ENCODE measurements at places on chromosomes 12 and 14.
A peak's percentile ranks its signal among the peaks of the same experiment; 100 is the strongest.

- peak; percentile 67 for DNase-seq
Measured at GRCh38 chr14:22472935-22473854, 115.8 kb downstream of the DAD1 start.

DNA sequence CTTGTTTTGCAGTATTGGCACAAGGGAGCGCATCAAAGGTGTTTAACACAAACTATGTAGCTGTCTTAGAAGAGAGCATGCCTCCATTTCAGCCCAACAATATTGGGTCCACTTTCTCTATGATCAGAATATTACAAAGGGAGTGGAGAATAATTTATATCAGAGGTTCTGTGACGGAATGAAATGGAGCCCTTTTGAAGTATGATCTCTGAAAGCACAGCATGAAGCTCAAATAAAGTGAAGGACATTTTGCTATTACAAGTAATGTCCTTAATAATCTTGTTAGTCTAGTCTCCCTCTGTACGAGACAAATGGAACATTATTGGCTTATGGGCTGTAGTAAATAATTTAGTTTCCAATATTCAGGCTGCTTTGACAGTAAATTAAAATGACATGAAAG lies 302.7 kb downstream of the NPAS3 start:
- no peak for DNase-seq

GRCh38 chr14:62381311-62382070 lies 619.3 kb downstream of the SNAPC1 start:
- no peak for DNase-seq

DNA sequence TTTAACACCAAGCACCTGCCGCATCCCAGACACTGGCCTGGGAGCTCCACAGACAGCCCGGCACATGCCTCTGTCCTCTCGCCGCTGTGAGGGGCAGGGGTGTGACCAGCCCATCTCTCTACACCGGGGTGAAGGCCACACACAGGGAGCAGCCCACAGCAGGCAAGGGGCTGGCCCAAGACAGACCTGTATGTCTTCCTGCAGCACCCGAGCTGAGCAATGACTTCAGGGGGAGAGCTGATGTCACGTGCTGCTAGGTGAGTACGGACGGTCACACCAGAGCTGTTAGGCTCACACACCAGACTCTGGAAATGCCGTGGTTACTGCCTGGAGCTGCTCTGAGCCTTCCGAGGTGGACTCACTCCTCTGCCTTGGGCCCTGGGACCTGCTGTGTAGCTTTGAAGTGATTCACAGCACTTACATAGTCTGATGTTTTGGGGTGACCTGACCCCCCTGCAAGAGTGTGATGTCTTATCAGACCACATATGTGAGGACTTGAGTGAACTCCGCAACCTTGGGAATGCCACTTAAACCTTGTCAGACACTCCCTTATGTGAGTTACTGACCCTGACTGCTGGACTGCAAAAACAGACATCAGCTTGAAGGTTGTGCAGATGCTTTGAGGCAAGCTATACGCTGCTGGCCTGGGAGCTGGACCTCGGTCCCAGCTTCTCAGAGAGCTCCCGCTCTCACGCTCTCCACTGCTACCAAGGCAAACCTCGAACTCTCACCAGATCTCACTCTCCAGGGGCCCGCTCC lies 1.8 kb downstream of the XRCC3 start:
- DNase-seq, result no peak

DNA sequence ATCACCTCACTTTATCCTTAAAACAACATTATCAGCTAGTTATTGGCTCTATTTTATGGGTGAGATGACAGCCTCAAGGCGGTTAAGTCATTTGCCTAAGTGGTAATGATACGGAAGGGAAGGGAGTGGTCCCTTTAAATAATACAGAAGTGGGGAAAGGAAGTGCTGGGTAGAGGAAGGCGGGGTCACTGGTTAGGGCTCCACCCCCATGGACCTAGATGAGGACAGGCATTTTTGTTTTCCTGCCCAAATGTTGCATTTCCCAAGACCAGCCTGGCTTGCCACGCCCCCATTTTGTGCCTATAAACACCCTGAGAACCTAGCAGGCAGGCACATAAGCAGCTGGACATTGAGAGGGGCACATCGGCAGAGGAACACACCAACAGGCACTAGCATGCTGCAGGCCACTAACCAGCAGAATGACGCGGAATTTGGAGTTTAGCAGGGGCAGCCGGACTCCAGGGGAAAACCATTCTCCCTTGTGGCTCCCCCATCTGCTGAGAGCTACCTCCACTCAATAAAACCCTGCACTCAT lies 100.9 kb downstream of the EPS8 start:
- DNase-seq, result no peak

DNA sequence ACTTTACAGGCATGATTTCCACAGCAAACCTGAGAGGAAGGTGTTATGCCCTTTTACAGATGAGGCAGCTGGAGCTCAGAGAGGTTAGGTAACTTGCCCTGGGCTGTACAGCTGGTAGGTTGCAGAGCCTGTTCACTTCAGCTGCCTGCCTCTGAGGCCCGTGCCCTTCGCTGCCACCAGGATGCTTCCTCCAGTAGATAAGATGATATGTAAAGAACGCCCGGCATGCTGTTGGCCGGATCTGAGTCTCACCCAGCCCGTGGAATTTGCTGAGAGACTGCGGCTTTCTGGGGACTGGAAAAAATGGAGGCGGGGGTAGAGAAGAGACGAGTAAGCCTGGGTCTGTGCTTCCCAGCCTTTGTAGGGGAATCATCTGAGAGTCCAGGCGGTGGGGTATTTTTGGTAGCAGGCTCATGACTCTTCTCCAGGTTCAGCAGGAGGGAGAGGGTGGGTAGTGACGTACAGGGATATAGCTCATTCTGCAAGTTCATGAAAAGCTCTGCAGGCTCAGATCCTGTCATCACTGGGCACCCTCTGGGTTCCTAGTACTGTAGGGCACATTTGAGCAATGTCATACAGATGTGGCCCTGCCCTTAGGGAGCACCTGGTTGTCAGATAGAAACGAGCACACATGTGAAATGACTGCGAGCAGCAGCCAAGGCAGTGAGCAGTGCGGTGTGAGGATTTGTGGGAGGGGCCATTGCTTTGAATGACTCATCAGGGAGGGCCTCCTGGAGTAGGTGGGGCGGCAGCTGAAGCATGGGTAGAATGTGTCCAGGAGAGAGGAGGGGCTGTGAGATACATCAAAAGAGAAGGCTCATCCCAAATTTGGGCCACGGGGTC lies 159.4 kb downstream of the TSPAN9 start:
- peak; percentile 61 for DNase-seq

- DNase-seq, result no peak
Measured at GRCh38 chr14:60278350-60278749, 29.3 kb downstream of the PPM1A start.

DNA sequence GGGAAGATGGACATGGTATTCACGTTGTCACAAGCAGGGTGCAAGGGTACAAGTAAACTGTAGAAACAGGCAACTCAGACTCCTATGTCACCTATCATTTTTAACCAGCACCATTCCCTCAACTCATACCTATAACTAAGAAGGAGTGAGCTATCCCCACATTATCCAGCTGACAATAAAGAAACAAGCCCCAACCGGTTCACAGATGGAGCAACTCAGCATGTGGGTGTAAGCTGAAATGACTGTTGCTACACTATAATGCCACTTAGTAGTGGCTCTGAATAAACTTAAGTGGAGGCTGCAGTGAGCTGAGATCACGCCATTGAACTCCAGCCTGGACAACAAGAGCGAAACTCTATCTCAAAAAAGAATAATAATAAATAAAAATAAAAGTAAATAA lies 829.5 kb upstream of the MDGA2 start:
- DNase-seq, result no peak

DNA sequence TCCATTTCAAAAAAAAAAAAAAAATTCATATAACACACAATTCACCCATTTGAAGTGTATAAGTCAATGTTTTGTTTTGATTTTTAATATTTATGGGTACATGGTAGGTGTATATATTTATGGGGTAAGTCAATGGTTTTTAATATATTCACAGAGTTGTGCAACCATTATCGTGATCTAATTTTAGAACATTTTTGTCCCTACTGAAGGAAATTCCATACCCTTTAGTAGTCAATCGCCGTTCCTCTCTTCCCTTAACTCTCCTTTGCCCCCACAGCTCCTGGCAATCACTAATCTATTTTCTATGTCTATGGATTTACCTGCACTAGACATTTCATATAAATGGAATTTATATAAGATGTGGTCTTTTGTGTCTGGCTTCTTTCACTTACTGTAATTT lies 92.8 kb downstream of the TRAFD1 start:
- peak; percentile 12 for DNase-seq

DNA sequence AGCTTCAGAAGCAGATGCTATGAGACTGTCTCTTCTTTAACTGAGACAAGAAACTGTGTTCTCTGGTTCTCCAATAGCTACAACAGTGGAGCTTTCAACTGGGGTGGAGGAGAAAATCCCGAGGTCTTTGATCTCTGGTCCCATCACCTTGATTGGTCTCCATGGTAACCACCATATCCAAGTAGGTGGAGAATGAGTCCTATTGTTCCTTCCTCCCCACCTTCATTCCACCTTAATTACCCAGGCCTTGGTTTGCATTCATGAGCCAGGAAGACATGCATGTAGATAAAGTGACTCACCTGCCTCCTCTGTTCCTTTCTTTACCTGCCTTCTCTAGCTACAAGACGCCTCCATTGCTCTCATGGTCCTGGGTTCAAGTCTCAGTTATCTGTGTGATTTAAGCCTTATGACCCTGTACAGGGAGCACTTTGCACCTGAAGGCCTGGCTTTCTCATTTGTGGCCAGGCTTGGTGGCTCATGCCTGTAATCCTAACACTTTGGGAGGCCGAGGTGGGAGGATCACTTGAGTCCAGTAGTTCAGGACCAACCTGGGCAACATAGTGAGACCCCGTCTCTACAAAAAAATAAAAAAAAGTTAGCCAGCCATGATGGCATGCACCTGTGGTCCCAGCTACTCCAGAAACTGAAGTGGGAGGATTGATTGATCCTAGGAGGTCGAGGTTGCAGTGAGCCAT lies 157.7 kb upstream of the TBX3 start:
- no peak for DNase-seq

- no peak for DNase-seq
Measured at GRCh38 chr14:65303899-65304222, 108.7 kb upstream of the FUT8 start.

- DNase-seq, result peak; percentile 73
Measured at GRCh38 chr12:122449317-122449716, 26.8 kb upstream of the CLIP1 start.

DNA sequence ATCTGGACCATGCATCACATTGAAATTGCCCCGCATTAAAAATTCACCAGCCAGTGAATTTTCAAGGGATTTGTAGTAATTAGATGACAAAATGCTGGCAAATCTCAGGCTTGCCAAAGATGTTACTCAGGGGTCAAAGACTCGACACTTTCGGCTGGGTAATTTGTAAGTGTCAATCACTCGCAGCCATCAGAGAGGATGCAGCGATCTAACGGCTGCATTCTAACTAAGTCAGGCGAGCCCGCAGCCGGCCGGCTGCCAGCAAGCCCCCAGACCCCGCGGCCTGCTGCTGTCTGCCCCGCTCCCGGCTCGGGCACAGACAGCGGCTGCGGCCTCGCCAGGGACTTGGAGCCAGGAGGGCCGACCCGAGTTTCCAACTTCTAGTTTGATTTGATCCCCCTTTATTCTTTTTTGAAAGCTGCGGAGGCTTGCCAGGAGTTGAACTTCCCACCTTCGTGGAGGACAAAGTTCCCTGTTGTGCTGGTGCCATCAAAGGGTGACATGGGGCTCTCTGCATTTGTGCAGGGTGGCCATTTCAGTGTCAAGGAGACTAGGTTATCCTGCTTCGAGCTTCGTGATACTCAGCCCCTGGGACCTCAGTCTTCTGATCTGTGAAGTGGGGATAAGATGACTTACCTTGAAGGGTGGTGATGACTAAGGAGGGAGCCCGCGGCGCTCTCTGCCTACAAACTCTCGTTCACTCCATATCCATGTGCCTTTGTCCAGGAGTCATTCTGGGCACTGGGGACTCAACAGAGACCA lies 169.9 kb downstream of the RBM19 start:
- DNase-seq, result no peak

GRCh38 chr12:110742096-110742717 lies 484 bp downstream of the PPP1CC start:
- DNase-seq, result no peak

DNA sequence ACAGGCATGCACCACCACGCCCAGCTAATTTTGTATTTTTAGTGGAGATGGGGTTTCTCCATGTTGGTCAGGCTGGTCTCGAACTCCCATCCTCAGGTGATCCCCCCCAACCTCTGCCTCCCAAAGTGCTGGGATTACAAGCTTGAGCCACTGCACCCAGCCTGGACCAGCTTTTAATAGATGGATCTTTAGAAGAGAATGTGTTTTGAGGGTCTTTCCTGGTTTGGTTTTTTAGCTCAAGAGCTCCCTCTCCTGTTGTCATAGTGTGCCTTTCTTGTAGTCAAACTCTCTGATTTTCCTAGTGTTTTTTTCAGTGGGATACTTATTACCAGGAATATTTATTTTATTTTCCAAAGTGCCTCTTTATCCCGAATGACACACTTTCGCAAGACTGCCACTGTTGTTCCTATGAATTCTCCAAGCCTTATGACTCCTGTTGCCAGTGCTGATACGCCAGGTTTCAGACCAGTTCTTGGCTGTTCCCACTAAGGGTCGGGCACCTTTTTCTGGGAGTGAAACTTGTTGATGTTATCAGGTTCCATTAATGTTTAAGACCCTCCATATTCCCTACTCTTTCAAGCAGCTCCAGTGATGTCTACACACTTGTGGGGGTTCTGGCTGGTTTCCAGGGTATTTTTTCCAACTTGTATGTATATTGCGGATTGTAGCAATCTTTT lies 31.5 kb upstream of the LIMA1 start:
- peak; percentile 57 for DNase-seq

DNA sequence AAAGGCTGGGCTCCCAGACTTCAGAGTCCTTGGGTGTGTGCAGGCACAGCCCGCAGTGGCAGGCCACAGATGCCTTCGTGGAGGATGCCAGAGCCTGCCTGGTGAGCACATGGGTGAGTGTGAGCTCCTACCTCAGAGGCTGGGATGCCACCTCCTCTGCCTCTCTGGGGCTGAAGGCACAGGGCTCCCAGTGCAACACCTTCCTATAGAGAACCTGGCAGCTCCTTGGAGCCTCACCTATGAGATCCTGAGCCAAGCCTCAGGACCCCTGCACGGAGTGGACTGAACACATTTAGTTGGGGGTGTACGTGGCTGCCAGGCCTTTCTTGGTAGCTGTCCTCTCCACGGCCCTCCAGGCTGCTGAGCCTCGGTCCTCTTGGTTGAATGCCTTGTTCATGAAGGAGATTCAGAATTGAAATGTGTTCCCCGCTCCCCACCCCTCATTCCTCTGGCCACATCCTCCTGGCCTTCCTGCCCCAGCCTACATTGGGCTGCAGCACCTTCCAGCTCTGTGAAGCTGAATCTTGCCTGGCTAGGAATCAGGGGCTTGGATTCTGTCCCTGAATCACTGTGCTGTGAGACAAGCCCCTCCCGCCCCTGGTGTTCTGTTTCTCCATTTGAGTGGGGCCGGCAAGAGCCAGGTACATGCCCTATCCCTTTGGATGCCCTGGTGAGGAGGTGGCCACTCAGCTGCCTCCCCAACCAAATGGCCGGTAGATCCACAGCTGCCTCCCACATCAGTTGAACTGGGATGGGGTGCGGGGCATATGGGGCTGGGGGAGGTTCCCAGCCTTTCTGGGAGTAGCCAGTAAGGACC lies 38.7 kb upstream of the TRAF3 start:
- no peak for DNase-seq

Data from fibroblast of lung (primary cell).